ENCODE measurements at places on chromosomes 16 and 17. TPM values are rescaled to one million over a fixed set of nuclear protein-coding genes. Genes with fewer than 3 reads are reported as not detected.
A peak's percentile ranks its signal among the peaks of the same experiment; 100 is the strongest.

- no peak for DNase-seq
Measured at GRCh38 chr17:4785311-4786105, 656 bp downstream of the VMO1 start.

DNA sequence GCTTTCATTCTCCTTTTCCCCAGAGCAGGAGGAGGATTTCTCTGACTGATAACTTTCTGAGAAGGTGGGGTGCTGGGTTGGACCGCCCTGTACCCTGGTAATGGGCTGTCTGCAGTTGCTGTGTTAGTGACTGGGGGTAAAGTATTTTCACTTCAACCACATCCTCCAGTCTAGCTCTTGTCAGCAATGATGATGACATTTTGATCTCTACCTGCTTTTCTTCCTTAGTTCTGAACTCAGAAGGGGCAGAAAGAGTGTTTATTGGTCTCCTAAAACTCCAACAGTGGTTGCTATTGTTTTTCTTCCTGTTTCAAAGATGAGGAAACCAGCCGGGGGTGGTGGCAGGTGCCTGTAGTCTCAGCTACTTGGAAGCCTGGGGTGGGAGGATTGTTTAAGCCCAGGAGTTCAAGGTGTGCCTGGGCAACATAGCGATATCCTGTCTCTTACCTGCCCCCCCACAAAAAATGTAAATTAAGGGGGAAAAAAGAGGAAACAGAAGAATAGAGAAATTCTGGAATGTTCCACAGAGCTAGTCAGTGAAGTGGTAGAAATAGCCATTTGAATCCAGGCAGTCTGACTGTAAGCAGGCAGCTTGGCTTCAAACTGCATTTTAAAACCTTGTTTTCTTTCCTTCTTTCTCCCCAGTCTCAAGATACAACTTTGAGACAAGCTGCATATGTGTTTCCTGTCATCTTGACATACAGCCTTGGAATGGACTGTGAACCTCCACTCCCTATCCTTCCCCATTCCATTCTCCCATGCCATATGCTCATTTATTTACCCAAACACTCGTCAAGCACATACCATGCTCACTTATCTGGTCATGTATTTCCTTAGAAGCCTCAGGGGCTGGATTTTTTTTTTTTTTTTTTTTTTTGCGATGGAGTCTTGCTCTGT is 3.3 kb upstream of the N4BP1 start:
- no peak for DNase-seq

- DNase-seq = peak; percentile 25
Measured at GRCh38 chr16:85381738-85382592, 231.2 kb upstream of the GSE1 start.

The SAT2 gene
- 74.7 TPM for total RNA-seq

GRCh38 chr16:87698241-87698640 is 67.5 kb downstream of the KLHDC4 start:
- no peak for DNase-seq

GRCh38 chr17:30352240-30352814 is 18.5 kb upstream of the TMIGD1 start:
- no peak for DNase-seq

- DNase-seq = peak; percentile 20
Measured at GRCh38 chr17:3556916-3557767, 470 bp downstream of the TRPV3 start.

GRCh38 chr16:58197314-58198012 is 443 bp downstream of the CSNK2A2 start:
- no peak for DNase-seq

The EVPLL gene
- total RNA-seq = not detected

- DNase-seq = no peak
Measured at GRCh38 chr16:83674931-83675535, 132.7 kb upstream of the HSBP1 start.

The ANKFN1 gene
- total RNA-seq = 0.16 TPM

DNA sequence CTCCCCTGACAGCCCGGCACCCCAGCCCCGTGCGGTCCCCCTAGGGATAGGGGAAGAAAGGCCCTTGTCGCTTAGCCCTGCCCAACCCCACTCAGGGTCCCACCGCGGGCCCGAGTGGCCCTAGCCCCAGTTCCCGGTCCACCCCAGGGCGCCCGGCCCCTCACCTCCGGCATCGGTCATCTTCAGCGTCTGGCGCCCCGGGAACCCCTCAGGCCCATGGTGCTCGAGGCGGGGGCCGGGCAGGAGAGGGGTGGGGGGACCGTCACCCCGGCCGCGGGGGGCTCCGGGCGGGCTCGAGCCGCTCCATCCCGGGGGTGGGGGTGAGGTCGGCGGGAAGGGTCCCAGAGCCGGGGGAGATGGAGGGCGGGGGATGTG is 620 bp downstream of the SAMD14 start:
- no peak for DNase-seq

The GPRC5C gene
- 50.4 TPM for total RNA-seq

- no peak for DNase-seq
Measured at GRCh38 chr17:15271741-15272140, 6.6 kb upstream of the PMP22 start.

DNA sequence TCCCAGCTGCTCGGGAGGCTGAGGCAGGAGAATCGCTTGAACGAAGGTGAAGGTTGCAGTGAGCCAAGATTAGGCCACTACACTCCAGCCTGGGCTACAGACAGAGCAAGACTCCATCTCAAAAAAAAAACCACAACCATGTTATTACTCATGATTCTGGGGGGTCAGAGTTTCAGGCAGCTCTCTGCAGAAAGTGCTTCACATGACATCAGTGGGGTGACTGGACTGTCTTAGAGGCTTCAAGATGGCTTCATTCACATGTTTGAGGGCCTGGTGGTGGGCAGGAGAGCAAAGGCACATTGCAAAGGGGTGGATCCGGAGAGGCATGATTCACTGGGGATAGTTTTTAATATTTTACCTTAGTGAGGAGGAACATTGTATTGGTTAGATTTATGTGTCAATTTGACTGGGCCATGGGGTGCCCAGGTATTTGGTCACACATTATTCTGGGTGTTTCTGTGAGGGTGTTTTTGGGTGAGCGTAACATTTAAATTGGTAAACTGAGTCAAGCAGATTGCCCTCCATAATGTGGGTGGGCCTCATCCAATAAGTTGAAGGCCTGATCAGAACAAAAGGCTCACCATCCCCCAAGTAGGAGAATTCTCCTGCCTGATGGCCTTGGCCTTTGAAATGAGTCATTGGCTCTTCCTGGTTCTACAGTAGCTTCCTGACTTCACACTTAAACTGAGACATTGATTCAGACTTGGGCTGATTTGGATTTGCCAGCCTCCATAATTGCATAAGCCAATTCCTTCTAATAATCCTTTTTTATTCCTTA is 109.8 kb downstream of the GOSR1 start:
- no peak for DNase-seq

The HSD11B2 gene
- 2.2 TPM for total RNA-seq

GRCh38 chr17:77209330-77209748 is 68.6 kb downstream of the SEC14L1 start:
- no peak for DNase-seq
